ENCODE measurements at places on chromosomes 1 and 21. TPM values are rescaled to one million over a fixed set of nuclear protein-coding genes. Genes with fewer than 3 reads are reported as not detected.

S100A7 gene
- not detected for total RNA-seq

- DNase-seq: peak; percentile 76
Measured at GRCh38 chr1:209751627-209752231, 4.1 kb upstream of the TRAF3IP3 start.

- DNase-seq: no peak
Measured at GRCh38 chr1:17675744-17676143, 79.4 kb upstream of the ACTL8 start.

GRCh38 chr1:166695115-166695514 lies 144.2 kb upstream of the POGK start:
- DNase-seq: no peak

DNA sequence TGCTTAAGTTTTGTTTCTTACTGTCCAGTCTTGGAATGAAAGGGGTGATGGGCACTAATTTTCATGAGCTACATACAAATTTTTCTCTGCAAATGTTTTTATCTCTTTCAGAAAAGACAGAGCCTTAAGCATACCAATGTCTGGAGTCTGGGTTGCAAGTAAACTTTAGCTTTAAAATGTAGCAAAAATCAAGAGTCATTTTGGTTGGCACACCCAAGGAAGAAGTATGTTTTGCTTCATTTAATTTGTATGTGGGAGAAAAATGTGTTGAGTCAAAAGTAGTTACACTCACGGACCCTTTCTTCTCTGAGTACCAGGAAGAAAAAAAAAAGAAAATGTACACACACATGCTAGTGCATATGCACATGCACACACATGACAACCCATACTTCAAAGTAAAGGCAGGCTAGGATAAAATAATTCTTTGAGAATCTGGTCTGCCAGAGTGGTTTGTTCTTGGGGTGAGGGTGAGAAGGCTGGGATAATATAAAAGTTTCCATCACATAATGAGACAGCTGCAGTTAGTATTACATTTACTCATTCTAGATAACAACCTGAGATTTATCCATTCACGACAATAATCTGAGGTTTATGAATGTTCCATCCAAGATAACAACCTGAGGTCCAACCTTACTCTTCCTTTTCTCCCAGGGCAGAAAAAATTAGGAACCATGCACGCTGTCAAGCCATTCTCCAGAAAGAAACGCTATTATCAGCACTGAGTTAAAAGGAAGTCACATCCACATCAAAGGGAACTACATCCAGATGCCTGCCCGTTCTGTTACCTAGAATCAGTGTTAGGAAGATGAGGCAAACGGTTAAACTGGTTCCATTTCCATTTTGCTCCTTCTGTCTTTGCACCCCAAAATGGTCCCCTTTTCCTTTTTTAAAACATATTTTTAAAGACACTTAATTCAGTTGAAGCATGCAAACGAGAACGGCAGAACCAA lies 9.3 kb downstream of the DPYD start:
- no peak for DNase-seq

DNA sequence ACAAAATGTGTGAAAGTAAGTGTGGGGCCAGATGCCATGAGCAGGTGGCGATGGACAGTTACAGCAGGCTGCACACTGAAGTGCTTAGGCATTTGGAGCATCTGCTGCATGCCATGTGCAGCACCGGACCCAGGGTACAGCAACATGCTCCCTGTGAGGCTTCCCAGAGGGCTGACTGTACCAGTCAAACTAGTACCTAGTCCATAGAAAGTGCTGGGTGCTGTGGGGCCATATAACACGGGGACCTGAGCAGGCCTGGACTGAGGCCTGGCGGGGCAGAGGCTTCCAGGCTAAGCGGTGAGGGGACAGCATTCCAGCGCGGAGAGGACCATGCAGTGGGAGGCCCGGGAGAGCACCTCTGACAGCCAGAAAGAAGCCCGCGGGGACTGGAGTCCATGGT lies 29.9 kb upstream of the PKP1 start:
- DNase-seq: no peak

DNA sequence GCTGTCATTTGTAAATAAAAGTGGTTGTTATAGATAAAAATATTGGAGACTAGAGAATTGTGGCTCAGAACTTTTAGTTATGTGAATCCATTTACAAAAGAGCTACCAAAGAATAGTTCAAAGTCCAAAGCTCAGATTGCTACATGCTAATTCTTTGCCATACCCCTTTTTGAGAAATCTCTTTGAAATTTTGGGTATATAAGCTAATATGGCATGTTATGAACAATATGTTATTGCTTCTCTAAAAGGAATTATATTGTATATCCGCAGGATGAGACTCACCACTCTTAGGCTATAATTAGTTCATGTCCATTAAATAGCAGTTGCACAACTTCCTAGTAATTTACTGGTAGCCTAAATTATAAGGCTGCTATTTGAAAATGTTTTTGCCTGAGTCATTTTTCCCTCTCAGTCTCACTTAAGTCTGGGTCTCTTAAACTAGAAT lies 178.0 kb downstream of the ZNF281 start:
- no peak for DNase-seq
